ENCODE measurements at places on chromosomes 4 and X.
A peak's percentile ranks its signal among the peaks of the same experiment; 100 is the strongest.

DNA sequence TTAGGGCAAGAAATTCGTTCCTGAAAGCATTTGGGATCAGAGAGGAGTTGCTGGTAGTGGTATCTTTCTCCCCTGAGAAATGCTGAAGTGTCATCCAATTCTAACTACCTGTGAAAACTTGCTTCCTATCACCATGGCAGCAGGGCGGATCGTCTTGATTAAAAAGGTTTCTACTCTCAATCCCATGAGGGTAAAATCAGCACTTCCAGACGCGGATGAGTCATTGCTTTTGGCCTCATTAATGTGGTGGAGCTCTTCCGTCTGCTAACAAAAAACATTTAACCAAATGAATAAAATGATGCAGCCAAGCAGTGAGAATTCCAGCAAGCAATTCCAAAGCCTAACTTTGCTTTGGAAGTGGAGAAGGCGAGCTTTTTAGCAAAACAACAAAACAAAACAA is 325.6 kb downstream of the CAMK2D start:
- peak; percentile 94 for DNase-seq

DNA sequence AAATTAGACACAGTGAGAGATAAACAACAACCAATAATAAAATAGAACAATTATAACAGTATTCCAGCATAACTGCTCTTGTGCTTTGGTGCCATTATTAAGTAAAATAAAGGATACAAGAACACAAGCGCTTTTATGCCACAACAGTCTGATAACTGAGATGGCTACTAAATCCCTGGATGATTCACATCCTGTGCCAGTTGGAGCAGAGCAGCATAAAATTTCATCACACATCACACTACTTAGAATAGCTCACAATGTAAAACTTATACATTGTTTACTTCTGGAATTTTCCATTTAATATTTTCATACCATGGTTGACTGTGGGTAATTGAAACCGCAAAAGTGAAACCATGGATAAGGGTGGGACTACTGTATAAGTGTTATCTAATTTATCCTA is 399.9 kb upstream of the CNKSR2 start:
- DNase-seq: peak; percentile 23

- peak; percentile 86 for DNase-seq
Observed at GRCh38 chr4:135277068-135277979, 1075.7 kb upstream of the PABPC4L start.

DNA sequence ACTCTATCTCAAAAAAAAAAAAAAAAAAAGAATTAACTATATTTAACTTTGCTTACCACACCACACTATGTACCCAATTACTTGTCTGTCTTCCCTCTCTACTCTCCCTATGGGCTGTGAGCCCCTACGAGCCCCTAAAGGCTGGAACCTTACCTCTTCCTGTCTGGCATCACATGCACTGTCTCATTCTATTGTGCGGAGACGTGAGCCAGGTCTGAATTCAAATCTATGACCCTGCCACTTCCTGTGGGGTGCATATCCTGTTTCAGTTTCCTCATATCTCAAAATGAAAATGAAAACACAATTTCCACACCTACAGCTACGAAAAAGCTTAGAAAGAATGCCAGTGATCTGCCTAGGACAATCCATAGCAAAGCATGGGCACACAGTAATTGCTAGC is 42.9 kb upstream of the HS3ST1 start:
- DNase-seq: no peak

- no peak for DNase-seq
Observed at GRCh38 chr4:8164687-8165086, 6.1 kb upstream of the ABLIM2 start.

DNA sequence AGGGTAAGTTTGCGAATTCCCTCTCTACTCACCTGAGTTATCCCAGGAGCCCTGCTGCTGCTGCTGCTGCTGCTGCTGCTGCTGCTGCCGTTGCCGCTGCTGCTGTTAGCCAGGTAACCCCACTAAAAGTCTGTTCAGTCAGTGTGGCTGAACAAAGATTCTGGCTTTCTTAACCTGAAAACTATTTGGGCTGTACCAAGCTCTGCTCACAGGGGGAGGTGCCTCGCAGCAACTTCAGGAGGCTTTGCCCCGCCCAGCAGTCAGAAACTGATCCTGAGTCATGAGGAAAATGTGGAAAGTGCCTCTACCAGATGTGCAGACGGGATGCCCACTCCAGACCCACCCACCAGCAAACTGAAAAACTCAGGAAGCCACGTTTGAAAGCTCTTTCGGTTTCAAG is at the start of gene CAPN6:
Gene CAPN6, minus strand, starts transcription at position 145 of the 400 bp plus-strand sequence. CDS start 6,547 bp downstream, outside the sequence.
- peak; percentile 13 for DNase-seq

GRCh38 chrX:141759238-141759637 is 60.7 kb upstream of the SPANXD start:
- DNase-seq: no peak

DNA sequence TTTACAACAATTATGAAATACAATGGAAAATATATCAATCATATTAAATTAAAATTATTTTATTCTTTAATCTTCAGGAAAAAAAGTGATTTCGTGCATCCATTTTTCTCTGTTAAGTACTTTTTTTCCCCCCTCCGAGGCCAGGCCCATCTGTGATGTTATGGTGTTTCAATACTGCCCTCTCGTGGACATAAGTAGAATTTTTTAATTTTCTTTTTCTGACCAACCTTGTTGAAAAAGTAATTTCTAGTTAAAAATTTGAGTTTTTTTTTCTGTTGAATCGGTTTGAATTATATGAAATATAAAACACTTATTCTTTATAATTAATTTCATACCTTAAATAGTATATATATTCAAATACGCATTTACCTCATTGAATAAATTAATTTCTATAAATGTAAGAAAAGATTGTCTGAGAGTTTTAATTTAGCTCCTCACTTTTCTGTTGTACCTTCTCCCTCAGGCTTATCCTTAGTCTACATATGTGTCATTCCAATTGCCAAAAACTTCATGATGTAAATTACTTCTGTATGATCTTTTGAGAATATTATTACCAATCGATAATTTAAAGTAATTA is 175.8 kb upstream of the TECRL start:
- peak; percentile 29 for DNase-seq

DNA sequence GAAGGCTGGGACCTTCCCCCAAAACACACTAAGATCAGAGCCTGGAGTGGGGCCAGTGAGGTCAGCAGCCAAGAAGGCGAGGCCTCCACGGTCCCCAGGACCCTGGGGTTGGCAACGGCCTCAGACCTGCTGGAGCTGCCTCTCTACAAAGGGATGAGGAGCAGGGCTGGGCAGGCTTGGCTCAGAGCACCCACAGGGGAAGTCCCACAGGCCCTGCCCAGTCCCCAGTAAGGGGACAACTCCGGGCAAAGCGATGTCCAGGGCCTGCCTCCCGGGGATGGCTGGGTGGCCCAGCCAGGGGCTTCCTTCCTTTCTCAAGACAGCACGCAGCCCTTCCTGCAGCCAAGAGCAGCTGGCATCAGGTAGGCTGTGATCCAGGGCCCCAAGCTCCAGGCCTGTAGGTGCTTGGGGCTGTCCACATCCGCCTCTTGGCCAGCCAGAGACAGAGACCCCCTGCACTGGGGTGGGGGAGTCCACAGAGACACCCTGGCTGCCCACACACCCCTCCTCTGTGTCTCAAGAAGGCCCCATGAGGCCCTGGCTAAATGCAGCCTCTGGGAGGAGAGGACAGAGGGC is 5.7 kb downstream of the MXD4 start:
- no peak for DNase-seq

DNA sequence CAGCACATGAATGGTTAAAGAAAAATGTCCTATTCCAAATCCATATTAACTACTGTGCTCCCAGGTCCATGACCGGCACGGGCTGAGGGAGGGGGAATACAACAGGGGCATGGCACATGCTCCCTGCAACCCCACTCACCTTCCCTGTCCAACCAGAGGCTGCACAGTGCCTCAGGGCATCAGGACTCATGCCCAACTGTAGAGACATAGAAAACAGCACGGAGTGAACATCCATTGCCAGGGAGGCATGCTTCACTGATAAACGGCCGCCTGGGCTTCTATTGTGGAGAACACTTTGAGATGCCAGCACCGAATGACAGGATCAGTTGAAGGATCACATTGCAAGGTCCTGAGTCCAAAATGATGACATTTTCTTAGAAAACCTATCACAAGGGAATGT is 140.6 kb downstream of the STK32B start:
- no peak for DNase-seq

GRCh38 chr4:39456946-39457763 is 1.6 kb downstream of the RPL9 start:
- no peak for DNase-seq

GRCh38 chr4:113290666-113291065 is 241.2 kb downstream of the ANK2 start:
- DNase-seq: no peak

DNA sequence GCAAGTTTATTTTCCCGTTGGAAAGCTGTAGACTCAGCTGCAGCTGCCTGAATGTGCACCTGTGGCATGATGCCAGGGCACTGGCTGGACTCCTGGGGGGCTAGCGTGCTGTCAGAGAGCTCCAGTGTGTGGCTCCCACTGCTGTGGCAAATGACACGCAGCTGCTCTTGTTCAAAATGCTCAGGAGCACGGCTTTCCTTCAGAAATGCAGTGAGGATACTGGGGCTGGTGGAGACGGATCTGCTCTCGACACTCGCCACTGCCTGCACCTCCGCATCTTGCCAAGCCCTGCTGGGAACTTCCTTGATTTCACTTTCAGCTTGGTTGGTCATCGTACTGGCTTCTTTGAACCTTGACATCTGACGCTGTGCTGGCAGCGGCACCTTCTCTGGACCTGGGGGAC is 58.7 kb downstream of the GPRIN3 start:
- DNase-seq: no peak

DNA sequence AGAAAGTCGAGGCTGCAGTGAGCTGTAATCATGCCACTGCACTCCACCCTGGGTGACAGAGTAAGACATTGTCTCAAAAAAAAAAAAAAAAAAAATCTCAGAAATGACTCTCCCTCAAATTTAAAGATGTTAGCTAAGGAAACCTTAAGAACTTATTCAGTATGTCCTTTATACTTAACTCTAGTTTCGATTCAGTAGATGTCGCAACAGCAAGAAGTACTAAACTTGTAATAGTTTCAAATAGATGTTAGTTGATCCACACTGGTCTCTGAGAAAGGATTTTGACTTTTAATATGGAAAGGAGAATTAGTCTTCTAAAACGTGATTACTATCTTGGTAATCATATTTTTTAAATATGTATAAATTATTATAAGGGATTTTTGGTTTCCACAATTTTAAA is 29.6 kb downstream of the NKX3-2 start:
- DNase-seq: no peak

GRCh38 chr4:187274153-187274552 is 550.5 kb upstream of the FAT1 start:
- no peak for DNase-seq

DNA sequence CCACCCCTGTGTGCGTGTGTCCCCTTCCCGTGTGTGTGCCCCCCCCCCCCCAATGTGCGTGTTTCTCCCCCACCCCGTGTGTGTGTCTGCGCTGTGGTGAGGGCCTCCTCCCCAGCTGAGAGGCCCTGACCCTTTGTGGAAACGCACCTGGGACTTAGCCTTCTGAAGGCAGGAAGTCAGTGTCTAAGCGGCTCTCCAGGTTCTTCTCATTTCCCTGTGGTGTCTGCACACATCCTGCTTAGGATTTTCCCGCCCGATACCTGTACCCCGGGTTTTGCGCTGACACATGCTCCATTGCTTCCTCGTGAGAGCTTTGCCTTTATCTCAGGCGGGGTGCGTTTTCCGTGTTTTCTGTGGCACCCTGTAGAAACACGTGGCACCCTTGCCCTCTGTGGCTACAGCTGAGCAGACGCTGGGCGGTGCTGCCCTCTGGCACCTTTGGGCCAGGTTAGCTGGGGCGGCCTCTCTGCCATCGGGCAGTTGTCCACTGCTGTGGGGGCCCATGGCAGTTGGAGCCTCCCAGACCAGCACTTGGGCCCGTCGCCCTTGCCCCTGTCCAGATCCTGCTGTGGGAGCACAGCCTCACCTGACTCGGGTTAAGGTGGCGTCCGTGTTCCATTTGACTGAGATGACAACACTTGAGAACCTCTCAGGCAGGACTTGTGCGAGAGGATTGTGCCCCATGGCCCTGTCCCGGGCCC is 26.3 kb downstream of the MAEA start:
- no peak for DNase-seq

GRCh38 chrX:68908071-68908470 is 79.2 kb downstream of the EFNB1 start:
- DNase-seq: no peak

DNA sequence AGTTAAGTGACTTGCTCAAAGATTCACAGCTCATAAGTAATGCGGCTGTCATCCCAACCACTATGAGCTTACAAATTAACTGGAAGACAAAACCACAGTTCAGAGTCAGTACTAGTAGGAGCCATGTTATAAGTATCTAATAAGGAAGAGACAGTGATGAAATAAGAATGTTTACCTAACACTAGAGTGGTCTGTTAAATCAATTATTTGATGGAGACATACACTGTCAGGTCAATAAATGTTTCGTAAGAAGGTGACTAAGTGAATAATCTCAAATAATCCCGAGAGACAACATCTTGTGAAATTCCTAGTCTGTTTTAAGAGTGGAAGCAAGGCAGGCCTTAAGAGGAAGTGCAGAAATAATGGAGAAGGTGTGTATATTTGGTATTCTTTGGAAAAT is 25.8 kb upstream of the AMELX start:
- DNase-seq: peak; percentile 52

DNA sequence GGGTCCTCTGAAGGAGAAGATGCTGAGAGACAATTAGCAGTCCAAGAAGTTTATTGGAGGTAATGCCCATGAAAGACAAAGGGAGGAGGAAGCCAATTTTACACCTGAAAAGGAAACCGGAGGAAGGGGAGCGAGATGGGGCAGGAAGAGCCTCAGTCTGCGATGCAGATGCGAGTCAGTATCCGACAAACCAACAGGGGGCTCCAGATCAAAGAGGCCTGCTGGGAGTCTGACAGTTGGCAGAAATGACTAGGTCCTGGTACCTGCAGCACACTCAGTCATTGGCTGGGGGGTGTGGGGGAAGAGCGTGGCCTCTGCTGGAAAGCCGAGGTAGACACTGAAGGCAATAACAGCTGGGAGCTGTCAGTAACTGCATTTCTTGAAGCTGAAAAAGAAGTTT is 231.1 kb upstream of the CENPE start:
- DNase-seq: peak; percentile 0

GRCh38 chrX:23598575-23598974 is 68.7 kb upstream of the PRDX4 start:
- DNase-seq: no peak

- peak; percentile 37 for DNase-seq
Observed at GRCh38 chrX:123899701-123900100, 39.8 kb downstream of the XIAP start.
